ENCODE measurements at places on chromosomes 11 and 22.
A peak's percentile ranks its signal among the peaks of the same experiment; 100 is the strongest.

GRCh38 chr11:122743949-122744348 lies 88.4 kb downstream of the UBASH3B start:
- no peak for DNase-seq

DNA sequence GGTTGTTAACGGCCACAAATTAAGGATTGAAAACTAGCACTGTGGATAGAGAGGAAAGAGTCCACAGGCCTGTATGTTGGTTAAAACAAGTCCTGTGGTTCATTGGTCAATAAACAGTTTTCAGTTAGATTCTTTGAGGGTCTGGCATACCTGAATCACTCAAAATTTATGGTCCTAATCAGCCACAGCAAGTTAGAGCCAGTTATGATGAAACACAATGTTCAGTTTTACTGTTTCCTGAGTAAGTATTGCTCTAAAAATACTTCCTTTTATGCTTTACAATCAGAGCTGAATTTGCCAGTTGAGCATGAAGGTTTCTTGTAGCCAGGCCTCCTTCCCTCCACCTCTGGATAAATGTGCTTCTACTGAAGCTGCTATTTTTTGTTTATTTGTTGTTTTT lies 12.9 kb upstream of the CAT start:
- no peak for DNase-seq

- DNase-seq, result no peak
Observed at GRCh38 chr11:69074375-69075140, 25.8 kb downstream of the TPCN2 start.

DNA sequence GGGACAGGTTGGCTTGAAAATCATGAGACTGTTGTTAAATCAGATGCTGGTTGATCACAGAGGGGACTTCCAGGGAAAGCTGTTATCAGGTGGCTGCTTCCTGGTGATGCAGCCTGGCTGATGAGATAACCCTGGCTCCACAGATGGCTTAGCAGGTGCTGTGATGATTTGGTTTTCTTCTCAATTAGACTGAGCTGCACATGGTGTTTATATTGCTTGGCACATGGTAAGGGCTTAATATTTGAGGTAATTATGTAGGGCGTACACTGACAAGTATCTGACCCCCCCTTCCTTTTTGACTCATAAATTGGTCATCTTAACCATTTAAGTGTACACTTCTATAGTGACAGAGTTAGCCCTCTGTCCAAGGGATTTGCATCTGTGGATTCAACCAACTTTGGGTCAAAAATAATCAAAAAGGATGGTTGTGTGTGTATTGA lies 7.0 kb downstream of the RPS3 start:
- DNase-seq, result no peak

DNA sequence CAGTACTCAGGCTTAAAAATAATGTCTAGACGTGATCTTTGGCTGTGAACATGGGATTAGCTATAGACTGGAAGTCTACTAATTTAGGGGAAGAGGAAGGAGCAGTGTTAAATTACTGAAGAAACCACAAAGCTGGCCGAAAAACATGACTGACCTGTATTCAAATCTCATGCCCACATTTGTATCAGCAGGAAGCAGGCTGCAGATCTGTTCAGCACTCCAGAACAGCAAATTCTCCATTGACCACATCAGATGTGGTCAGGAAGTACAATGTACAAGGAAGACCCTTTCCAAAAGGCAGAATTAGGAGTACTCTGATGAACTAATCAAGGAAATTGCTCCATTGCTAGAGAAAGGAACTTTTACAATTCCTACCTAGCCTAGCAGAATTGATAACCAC lies 31.7 kb downstream of the DCDC1 start:
- no peak for DNase-seq

DNA sequence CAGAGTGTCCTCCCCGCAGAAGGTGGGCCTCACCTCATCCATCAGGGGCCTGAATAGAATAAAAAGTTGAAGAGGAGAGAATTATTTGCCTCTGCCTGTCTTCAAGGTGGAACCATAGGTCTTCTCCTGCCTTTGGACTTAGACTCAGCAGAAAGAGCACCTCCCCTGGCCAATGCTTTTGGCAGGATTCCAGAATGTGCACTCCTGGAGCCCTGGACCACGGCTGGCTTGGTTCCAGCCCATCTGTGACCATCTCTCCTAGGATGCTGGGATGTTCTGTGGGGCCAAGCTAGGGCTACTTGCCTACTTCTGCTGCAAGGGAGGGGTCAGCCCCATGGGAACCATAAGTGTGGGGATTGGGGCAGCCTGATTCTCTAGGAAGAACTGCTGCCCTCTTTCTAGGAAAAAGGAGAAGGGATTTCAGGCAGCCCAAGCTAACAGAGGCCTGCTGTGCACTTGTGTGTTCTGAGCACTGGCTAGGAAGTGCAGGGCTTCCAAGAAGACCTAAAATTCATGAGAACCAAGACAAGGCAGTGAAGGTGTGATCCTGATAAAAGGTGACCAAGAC lies 32.2 kb upstream of the SHANK2 start:
- no peak for DNase-seq

DNA sequence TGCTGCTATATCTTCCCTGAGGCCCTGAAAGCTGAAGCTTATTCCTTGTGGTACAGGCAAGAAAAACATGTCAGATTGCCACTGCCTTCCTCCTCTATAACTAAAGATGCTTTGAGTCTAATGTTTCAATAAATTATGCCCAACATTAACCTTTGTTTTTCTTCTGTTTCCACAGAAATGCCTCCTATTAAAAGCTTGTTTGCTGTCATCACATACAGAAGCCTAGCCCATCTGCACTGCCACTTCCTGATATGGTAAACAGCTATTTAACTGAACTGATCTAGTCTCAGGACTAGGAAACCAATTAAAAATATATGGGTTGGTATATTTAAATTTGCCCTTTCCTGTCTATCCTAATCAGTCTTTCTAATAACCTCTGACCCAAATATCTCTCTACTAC lies 17.1 kb upstream of the CRTAM start:
- no peak for DNase-seq

DNA sequence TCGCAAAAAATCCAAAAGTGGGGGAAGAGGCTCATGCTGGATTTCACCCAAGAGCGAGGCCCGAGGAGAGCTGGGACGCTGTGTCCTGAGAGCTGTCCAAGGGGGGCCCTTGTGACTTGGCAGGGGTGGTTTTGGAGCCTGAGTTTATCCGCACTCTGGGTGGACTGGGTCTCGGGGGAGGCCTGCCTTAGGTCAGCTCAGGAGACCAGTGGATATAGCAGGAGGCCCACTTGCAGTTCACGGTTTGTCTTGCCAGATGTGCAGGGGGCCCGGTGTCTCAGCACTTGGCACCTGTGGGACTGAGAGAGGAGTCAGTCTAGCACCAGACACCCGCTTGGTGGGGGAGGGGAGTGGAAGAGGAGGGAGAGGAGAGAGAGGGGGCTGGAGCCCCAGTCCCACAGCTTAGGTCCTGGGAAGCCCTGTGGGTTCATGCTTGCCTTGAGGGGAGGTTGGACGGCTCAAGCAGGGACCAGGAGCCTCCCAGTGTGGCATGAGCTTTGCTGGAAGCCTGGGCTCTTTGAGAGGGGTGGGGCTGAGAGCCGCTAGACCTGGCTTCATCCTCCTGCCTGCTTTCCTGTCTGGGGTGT lies 33.4 kb downstream of the PARVB start:
- no peak for DNase-seq

DNA sequence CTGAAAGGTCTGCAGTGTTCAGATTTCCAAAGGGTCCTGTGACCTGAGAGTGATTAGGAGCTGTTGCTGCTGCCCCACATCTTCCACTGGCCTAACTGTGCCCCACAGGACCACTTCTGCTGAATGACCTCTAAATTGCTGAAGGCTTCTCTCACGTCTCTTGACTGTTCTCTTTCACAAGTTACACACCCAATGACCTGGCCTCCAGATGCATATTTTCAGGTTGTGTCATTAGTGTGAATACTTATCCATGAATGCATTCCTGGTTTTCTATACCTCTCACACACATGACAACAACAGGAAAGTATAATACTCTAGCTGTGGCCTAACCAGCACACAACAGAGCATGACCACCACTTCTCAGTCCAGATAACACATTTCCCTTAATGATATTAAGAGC lies 15.4 kb downstream of the PRR14L start:
- peak; percentile 39 for DNase-seq

GRCh38 chr11:16818284-16818683 lies 79.8 kb downstream of the C11orf58 start:
- no peak for DNase-seq

DNA sequence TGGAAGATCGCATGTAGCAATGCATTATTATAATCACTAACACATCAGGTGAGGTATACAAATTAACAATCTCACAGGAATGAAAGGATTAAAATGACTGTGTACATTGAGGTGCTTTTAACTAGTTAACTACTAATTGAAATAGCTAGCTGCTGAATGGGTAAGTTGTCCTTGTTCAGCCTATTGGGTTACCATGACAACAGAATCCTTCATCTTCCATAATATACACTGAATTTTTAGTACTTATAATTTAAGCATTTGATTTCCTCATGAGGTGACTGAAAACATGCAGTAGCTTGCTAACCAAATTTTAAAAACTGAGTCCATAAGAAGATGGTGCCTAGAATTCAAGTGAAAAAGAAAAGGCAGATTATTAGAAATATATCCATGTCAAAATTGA lies 347.9 kb downstream of the FAT3 start:
- DNase-seq, result no peak

DNA sequence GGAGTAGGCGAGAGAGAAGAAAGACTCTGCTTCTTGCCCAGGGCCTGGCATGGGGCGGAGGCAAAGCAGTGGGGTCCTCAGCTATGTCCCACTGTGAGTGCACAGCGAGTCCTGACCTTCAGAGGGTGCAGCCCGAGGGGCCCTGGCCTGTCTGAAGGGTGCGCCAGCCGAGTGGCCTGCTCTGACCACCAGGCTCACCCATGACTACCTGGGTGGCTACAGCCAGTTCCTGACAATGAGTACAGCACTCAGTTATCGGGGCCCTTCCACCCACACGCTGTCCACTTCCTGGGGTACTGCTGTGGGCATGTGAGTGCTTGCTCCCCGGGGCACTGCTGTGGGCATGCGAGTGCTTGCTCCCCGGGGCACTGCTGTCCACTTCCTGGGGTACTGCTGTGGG lies 74.1 kb upstream of the B3GAT1 start:
- no peak for DNase-seq

- DNase-seq, result no peak
Observed at GRCh38 chr11:125342281-125342930, 153.7 kb downstream of the FEZ1 start.

GRCh38 chr22:28920757-28921584 lies 37.6 kb downstream of the ZNRF3 start:
- DNase-seq, result no peak

DNA sequence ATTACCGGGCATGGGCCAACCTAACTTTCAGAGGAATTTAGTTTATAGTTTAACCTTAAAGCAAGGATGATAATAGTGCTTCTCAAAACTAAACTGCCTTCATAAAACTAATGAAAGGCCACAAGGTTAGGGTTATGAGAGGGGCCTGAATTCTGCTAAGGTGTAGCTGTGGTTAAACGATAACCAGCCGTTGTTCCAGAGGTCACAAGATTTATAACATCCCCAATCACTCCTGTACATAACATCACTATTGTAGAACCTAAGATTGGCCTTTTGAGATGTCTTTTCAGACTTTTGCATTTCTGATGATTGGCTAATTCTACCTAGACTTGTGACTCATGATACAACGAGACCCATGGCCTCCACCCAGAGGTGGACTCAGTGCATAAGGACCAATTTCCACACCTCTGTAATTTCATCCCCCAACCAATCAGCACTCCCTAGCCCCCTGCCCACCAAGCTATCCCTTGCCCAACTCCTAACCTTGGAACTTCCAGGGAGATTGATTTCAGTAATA lies 69.8 kb downstream of the ADAMTS15 start:
- no peak for DNase-seq

DNA sequence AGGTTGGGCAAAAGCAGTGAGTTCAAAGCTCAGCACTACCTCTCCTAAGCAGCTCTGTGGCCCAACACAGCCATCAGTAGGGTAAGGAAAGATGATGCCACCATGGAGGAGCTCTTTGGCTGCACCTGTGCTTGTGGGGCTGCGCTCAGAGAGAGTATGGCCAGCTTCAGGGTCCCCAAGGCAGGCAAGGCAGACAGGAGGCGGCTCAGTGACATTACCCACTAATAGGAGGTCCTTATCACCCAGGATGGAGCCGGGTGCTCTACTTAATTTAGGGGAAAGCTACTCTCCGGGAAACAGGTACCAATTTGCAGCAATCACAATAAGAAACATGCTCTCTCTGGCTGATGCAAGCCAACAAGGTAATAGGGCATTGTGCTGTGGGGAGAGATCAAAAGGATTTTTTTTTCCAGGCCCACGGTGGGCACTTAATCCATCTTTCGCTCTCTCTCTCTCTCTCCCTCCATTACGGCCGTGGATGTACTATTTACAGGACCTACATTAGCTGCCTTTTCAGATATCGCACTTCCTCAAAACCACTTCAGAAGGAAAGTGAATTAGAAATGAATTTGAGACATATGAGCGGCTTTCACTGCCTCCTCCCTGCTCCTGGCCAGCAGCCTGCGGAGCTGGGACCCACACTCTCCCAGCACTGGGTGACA lies 446.3 kb downstream of the SOX6 start:
- no peak for DNase-seq

DNA sequence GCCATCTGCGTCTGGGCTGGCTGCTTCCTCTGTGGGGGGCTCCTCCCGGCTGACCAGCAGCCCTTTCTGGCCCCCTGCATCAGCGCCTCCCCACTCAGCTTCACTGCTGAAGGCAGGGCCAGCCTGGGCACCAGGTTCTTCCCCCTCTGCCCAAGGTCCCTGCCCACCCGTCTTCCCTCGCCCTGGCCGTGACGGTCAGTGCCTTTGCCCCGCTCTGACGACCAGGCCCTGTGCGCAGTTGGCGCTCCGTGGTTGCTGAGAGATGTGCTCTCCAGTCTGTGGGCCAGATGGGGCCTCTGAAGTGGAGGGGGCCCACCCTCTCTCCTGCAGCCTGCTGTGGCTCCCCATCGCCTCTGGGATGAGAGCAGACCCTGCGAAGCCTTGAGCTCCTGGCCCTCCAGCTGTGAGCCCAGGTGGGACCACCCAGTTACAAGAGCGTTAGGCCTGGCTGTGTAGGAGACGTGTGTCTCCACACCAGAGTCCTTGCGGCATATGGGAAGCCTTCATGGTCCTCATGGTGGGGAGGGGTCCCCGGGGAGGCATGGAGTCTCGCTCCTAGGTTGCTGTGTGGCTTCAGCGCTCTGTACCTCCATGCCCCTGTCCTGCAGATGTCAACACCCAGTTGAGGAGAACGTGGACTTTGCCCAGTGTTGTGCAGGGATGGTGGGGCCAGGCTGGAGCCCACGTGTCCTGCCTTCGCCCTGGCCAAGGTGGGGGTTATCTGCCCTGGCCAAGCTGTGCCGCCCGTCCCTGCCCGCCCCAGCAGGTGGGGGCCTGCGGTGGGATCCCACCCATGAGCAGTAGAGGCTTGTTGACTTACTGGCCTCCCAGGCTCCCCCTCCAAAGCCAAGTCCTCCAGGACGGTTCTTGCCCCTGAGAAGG lies 14.2 kb downstream of the LRP5 start:
- DNase-seq, result no peak

DNA sequence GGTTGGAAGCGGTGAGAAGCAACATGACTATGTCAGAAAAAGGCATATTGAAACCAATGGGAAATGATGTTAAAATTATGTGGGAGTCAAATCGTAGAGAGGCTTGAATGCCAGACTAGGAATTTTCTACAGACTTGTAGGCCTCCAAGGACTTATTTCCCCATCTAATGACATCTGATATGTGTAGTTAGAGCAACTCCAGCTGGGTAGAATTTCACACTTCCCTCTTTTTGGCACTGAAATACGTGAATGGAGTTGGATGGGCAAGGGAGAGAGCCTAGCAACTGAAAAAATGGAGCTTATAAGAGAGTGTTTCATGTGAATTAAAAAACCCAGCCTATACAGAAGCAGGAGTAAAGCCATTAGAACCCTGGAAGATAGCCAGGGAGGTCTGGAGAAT lies 304.2 kb downstream of the INSC start:
- no peak for DNase-seq

GRCh38 chr11:101913656-101914055 lies 1.2 kb upstream of the CEP126 start:
- DNase-seq, result no peak

All from epithelial cell of prostate (primary cell).